ENCODE measurements at places on chromosomes 3 and 15.
A peak's percentile ranks its signal among the peaks of the same experiment; 100 is the strongest.

GRCh38 chr3:60585918-60586317 lies 665.3 kb downstream of the FHIT start:
- no peak for DNase-seq

- DNase-seq: no peak
Observed at GRCh38 chr15:81948222-81948621, 97.6 kb downstream of the MEX3B start.

- DNase-seq: no peak
Observed at GRCh38 chr3:67783281-67784250, 129.2 kb upstream of the SUCLG2 start.

DNA sequence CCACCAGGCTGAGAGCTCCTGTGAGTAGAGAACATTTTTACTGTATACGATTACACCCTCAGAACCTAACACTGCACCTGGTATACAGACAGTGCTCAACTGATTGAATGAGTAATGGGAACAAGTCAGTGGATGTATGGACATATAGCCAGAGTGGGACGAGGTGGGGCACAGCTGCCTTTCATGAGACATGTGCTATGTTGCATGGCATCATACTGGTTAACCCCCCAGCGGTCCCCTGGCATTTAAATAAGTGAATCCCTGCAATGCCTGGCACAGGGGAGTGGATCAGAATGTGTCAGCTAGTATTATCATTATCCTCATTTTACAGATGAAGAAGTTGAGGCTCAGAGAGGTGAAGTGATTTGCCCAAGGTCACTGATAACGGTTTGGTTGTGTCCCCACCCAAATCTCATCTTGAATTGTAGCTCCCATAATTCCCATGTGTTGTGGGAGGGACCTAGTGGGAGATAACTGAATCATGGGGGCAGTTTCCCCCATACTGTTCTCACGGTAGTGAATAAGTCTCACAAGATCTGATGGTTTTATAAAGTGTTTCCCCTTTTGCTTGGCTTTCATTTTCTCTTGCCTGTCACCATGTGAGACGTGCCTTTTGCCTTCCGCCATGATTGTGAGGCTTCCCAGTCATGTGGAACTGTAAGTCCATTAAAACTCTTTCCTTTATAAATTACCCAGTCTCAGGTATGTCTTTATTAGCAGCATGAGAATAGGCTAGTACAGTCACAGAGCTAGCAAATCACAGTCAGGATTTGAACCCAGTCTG lies 56.0 kb upstream of the ATP2B2 start:
- DNase-seq: no peak

DNA sequence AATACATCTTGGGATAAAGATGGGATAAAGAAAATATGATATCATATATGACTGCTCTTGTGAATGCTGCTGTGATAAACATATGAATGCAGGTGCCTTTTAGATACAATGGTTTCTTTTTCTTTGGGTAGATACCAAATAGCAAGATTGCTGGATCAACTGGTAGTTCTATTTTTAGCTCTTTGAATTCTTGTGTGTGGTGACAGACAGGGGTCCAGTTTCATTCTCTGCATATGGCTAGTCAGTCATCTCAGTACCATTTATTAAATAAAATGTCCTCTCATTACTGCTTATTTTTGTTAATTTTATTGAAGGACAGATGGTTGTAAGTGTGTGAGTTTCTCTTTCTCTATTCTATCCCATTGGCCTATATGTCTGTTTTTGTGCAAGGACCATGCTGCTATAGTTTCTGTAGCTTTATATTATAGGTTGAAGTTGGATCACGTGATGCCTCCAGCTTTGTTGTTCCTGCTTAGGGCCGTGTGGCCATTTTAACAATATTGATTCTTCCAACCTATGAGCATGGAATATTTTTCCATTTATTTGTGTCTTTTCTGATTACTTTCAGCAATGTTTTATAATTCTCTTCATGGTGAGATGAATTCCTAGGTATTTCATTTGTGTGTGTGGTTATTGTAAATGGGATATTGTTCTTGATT lies 1089.8 kb upstream of the CADM2 start:
- no peak for DNase-seq

DNA sequence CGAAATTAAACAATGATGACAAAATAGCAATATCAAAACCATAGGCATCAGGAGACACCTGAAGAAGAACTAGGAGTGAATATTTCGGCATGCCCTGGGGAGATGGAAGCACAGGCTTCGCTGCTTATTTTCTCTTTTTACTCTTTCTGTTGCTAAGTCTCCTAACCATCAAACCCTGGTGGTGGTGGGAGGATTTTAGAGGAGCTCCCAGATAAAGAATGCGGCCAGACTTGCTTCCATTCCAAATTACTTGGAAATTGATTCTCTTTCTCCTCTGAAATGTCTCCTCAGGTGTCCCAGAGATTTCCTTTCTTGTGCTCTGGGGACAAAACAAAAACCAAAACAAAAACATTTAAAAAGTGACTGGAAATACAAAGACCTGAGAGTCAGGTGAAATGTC lies 243.0 kb downstream of the KBTBD8 start:
- DNase-seq: no peak

DNA sequence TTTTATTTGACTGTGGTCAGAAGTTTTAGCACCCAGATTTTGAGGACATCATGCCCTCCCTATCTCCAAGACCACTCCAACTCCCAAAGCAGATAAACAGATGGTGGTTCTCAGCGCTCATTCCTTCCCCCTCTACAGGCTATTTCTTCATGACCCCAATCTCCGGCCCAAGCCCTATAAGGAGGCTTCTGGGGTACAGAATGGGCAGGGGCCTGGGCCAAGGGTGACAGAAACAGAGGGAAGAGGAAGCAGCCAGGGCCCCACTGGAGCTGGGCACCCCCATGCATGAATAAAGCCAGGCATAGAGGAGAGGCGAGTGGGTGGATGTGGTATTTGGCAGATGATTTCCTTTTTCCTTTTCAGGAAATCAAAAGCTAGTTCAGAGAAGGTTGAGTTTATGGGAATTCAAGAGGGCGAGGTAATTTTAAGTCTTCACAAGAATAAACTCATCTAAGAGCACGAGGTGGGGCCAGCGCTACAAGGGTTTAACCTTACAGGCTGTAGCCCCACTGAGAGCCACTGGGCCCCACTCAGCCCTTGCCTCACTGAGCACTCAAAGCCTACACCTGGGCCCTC lies 104.8 kb upstream of the HERC1 start:
- no peak for DNase-seq

DNA sequence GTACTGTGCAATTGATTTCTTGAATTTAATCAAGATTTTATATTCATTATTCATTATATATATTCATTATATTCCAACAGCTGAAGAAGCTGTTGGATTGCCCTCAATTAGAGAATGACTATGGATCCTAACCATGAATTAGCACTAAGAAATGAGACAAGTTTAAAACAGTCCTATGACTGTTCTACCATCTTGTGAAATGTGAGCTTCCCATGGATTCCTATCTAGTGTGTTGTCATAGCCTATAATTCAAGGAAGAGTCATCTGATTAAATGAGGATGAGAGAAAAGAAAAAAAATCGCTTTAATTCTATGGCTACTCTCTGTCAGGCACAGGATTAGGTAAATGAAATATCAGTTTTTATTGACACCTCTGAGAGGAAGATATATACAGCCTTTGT lies 696.6 kb upstream of the NAALADL2 start:
- no peak for DNase-seq

DNA sequence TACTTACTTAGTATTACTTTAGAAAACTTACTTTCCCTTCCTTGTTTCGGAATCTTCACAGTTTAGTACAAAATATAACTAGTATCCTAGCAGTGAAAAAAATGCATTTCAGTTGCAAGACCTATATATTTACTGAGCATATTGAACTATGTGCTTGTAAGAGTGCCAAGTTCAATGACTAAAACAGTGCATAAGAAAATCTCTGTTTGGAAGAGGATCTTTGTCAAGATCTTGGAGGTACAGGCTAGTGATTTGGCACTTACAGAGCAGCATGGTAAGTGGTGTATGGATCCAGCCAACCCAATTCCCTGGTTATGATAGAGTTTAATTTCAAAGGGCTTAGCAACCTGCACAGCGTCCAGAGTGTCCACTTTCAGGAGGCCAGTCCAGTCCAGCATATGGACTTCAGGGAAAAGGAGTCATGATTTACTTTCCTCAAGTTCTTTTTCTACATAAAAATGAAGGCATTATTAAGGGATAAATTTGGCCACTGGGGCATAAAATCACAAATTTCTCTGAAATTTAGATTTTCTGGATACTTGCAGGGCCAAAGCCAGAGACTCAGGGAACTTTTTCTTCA lies 625.8 kb upstream of the BCHE start:
- no peak for DNase-seq

GRCh38 chr3:33426068-33426467 lies 14.1 kb downstream of the UBP1 start:
- DNase-seq: no peak

DNA sequence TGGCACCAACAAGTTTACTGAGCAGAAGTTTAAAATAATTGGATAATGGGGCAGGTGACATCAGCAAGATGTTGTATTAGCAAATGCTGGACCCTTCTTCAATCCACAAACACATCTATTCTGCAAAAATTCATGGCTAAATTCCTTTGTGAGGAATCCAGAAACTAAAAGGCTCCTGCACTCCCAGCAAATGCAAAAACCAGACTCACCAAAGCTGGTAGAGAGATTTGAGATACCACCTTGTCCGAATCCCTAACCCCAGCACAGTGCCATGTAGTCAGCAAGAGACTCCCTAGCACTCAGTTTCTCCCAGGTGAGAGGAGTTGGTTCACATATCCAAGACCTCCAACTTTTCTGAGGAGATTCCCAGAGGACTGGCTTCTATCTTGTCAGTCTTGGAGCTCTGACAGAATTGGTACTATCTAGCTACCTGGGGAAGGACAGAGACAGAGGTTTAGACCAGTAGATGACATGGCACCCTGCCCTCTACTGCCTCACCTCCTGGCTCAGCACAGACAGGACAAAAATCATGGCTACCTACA lies 21.8 kb downstream of the GREM1 start:
- no peak for DNase-seq

DNA sequence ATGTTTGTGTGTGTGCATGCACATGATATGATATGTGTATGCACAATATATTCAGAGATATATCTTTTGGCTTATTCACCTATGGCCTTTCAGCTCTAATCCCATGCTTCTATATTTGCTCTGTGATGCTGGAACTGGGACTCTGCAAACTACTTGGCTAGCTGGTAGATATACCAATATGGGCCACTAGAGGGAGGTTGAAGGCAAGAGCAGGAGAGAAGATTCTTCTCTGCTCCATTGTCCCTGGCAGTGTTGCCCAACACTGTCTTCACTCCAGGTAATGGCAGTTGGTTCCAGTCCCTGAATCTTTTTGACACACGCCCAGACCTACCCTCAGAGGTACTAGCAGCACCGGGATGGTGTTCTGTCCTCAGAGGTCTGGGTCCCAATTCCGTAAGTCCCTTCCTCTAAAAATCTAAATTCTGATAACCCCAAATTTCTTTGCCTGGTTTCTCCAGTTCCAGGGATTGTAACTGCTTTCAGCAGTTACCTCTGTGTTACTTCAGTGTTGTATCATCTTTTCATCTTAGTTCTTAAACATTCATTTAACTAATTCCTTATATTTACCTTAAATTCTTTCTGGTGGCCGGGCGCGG lies 44.7 kb downstream of the GTPBP8 start:
- DNase-seq: peak; percentile 65

DNA sequence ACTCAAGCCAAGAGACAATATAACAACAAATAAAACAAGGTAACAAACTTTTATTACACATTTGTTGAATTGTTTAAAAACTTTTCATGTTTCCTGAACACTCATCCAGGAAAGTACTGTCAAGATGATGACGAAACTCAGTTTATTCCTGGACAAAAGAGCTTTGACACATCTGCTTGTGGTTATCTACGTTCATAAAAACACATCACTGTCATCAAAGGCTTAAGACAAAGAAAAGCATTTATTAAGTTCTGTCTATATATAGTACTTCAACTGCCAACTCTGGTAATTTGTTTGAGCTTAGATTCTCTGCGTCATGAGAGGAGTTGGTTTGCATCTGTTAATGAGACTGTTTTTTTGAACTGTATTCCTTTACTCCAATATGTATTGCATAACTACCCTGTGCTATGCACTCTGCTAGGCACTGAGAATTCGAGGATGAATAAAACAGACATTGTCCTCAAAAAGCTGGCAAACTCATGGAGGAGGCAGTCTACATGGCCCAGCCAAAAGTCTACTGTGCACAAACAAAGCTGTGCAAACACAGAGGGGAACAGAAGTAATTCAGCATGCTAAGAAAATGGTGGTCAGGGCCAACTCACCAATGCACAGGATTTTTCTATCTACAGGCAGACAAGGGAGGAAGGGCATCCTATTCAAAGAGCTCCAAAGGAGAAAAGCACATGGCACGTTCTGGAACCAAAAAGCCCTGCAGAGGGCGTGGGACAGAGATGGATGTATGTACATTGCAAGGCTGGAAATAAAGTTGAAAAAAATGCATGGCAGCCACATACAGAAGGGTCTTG lies 21.5 kb downstream of the PLD1 start:
- DNase-seq: no peak

DNA sequence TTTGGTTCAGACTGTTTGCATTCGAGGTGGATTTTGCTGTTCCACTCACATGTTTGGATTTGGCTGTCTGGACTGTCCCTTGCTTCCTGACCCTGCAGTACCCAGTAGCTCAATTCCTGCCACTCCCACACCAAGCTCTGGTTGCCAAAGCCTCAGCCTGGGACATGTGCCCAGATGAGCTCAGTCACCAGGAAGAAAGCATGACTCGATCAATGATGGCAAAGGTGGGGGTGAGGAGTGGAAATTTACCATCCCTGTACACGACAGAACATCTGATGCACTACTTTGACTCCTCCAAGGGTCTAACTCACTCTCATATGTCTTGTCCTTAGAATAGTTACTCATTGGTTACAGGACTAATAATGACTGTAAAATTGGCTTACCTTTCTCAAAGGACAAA lies 45.2 kb downstream of the ZNF385D start:
- no peak for DNase-seq

DNA sequence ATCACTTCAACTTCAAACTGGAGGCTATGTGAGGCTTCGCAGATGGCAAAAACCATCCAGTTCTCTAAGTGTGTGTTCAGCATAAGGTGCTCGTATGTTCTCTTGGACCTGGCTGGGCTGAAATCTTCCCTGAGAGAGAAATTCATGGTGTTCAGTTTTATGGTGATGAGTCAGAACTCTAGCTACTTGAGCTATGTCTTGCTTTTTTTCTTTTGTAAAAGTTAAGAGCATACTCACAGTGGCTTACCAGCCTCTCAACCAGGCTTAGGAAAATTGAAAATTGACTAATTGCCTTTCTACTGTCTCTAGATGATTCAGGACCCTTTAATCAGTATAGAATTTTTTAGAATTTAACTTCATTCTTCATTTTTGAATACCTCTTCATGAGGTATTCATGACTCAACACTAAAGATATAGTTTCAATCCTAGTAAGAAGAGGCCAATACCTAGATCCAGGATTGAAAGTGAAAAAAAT lies 617.5 kb downstream of the TBL1XR1 start:
- DNase-seq: no peak

GRCh38 chr15:51191766-51192165 lies 97.1 kb upstream of the TNFAIP8L3 start:
- no peak for DNase-seq

- DNase-seq: no peak
Observed at GRCh38 chr15:31483986-31484951, 157.6 kb downstream of the KLF13 start.
